Vagina (tissue), 2 donors: ENCODE measurements at places on chromosomes 16 and 17. TPM values are rescaled to one million over a fixed set of nuclear protein-coding genes. Genes with fewer than 3 reads are reported as not detected.
A peak's percentile ranks its signal among the peaks of the same experiment; 100 is the strongest.

KIF2B gene
- total RNA-seq = not detected

SLC35G6 gene
- not detected for total RNA-seq

ITFG1 gene
- total RNA-seq = 24.8 TPM

PRR15L gene
- 2.2 TPM for total RNA-seq

SLC22A31 gene
- not detected for total RNA-seq

LPCAT2 gene
- total RNA-seq = 11.3 TPM

CARD14 gene
- 30.0 TPM for total RNA-seq

TMEM88 gene
- total RNA-seq = 26.3 TPM

DNA sequence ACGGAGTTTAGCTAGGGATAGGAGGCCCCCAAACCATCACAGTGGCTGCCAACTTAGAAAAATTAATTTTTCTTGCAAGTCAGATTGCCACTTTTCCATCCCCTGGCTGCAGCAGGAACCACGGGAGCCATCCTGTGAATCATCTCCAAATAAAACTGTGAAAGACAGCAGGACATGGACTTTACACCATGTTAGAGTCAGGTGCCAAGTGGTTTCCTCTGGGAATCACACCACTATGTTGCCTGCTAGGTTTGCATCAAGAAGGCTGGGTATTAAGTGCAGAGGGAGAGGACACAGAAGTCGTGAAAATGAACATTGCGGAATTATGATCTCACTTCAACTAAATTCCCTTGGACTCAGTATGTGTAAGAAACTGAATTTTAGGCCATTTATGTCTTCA lies 471.3 kb upstream of the GOT2 start:
- no peak for DNase-seq

DNA sequence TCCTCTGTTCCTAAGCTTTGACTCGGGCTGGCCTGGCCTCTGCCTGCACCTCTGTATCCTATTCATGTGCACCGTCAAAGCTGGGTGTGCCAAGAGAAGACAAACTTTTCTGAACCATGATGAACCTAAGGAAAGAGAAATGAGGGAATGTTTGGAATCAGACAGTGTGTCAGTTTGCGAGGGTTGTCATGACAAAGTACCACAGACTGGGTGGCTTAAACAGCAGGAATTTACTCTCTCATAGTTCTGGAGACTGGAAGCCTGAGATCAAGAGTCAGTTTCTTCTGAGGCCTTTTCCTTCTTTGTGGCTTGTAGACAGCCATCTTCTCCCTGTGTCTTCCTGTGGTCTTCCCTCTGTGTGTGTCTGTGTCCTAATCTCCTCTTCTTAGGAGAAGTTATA lies 129.0 kb downstream of the KATNIP start:
- no peak for DNase-seq

DNA sequence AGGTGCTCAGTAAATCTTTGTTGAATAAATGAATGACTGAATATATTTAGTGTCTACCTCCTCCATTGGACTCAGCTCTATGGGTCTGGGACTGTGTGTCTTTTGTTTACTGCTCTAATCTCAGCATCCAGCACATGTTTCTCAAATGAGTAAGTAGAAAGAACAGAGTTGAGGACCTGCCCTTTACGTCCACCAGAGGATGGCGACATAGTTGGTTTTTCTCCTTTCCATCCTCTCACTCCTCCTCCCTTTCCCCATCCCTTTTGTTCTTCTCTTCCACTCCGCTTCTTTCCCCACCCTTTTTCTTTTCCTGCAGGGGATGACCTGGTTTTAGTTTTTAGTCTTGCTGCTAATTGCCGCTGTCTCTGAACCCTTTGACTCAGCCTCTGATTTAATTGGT lies 12.1 kb upstream of the CHP2 start:
- DNase-seq = no peak

GRCh38 chr17:3918372-3919122 lies 2.3 kb upstream of the P2RX1 start:
- DNase-seq = no peak

- DNase-seq = no peak
These were observed 365.4 kb downstream of the CDH13 start for GRCh38 chr16:82991966-82992675.

- no peak for DNase-seq
These were observed 213.9 kb downstream of the C16orf78 start for GRCh38 chr16:49587511-49587910.

DNA sequence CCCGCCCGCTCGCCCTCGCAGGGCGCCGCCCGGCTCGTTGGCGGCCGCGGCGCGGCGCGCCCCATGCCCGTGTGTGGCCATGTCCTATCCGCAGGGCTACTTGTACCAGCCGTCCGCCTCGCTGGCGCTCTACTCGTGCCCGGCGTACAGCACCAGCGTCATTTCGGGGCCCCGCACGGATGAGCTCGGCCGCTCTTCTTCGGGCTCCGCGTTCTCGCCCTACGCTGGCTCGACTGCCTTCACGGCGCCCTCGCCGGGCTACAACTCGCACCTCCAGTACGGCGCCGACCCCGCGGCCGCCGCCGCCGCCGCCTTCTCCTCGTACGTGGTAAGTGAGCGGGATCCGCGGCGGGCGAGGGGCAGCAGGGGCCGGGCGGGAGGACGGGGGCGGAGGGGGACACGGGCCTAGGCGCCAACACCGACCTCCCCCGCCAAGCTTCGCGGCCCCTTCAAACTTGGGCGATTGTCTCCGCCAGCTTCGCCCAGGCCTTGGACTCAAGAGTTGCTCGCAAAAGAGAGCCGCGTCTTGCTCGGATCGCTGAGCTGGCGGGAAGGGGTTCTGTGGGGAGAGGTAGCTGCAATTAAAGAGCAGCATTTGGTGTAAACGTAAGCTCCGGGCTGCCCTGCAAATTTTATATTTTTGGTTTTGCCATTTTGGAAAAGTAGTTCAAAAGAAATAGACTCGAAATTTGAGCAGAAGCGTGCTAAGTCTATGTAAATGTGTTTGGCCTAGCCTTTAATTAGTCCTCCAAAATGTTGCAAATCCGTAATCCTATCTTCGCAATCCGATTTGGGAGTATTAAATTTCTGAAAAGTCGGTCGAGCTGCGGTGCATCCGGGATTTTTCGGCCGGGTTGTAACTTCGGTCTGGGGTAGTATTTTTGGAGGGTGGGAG lies 702 bp downstream of the IRX5 start:
- DNase-seq = no peak

DNA sequence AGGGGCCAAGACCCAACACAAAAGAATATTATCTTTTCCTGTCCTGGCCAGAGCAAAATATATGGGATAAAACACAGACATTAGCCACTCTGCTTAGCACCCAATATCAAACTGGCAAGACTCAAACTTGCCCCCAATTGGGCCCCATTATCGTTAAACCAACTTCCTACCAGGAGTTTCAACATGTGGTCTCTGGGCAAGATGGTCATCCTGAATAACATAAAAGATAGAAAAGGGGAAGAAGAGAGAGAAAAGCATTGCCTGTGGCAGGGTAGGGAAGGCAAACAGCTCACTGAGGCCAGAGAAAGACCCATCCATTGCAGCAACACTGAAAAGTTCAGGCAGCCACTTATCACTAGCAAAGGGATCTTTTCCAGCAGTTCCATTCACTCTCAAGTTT lies 502.1 kb downstream of the KIF2B start:
- no peak for DNase-seq

DNA sequence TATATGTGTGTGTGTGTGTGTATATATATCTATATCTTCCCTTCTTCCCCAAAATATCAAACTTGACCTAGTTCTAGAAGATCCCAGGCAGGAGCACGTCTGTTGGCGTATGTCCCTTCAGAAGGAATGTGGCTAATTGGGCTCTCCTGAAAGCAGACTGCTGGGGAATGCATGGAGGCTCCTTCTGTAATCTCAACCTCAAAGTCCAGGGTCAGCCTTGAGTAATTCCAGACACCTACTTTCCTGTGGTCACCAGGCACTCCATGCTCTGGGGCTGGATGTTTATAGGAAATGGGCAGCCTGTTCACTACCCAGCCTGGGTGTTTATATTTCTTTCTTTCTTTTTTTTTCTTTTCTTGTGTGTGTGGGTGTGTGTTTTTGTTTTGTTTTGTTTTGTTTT lies 13.4 kb downstream of the BCO1 start:
- no peak for DNase-seq

DNA sequence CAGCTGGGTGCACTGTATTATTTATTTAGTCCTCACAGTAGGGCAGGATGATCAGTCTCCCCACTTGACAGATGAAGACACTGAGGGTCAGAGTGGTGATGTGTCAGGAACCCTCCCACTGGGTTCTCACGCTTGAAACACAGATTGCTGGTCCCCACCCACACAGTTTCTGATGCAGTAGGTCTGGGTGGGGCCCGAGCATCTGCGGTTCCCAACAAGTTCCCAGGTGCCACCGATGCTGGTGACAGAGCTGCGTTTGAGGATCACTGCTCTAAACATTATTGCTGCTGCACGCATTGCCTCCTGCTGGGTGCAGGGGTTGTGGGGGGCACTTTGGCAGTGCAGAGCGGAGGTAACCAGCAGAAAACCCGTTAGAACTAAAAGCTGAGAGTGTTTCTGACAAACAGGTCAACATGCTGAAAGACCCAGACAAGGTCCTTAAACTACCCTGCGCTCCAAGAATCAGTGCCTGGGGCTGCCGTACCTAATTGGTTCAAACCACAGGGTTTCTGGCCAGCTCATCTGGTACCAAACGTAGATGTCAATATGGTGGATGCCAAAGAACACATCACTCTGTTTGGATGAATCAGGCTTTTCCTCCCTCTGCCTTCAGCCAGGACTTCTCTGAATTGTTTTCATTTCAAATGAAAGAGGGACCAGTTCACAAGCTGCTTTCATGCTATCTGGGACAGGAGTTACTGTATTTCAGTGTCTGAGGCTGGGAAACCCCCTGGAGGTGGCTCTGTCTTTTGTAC lies 76.0 kb downstream of the ABCC1 start:
- no peak for DNase-seq

- DNase-seq = no peak
These were observed 50.8 kb upstream of the ENDOV start for GRCh38 chr17:80364091-80364691.

DNA sequence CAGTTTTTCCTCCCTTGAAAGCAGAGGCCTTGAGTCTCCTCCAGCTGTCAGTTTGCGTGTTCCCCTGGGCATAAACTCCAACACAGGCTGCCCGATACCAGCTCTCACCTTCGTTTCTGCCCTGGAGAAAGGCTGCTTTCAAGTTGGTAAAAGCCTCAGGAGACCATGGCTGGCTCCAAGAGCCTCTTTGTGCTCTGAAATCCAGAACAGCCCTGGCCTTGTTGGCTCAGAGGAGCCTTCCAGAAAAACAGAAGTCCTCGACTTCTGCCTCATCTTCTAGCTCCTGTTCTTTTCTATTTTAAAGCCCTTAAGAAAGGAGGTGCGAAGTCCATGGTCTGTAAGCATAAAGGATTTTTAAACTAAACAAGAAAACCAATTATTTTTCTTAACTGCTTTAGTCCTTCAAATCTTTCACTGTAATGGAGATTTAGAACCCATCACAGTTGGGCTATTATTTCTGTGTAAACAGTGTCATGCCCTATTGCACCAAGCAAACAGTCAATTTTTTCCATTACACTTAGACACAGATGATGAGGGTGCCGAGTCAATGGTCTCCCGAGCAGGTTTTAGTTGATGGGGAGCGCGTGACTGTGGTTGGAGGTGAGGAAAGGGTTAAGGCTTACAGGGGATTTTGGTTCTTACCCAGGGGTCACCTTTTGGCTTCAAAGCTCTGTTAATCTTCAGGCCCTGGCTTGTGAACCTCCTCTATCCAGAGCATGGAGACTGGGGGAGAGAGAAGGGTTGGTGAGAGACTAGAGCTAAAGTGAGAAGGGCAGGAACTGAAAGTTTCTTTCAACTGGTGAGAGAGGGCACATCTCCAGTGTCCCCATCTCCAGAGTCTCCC lies 212.8 kb downstream of the MSI2 start:
- DNase-seq = no peak

DNA sequence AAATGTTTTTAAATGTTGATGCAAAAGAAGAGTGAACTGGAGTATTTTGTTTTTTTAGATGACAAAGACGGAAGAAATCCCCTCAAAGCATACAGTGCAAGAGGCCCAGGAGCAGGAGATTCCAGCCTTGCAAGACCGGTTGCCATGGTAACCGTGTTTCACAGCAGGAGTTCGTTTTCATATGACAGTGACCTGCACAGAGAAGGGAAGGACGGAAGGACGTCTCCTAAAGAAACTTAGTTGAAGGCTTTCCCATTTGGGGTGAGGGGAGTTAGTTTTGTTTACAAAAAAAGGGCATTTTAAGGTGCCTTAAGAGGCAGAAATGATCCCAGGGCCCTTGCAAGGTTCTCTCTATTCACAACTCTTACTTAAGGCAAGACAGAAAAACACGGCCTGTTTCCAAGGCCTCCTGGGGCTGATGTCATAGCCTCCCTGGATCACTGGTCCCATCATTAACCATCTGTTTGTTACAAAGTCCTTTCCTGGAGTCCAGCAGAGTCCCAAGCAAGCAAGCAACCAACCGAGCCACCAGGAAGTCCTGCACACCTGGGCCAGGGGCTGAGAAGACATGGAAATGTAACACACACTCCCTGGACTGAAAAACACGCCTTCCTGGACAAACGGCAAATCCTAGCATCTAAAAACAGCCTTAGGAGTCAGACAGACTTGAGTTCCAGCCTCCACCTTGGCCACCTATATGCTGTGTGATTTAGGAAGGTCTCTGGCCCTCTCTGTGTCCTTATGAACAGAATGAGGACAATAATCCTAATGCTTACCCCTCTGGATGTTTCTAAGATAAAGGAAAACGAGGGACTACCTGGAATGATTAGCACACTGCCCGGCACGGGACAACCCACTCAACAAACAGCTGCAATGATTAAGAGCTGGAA lies 30.3 kb upstream of the RPH3AL start:
- no peak for DNase-seq

- DNase-seq = no peak
These were observed 241.3 kb upstream of the TBX2 start for GRCh38 chr17:61158376-61158775.

- DNase-seq = peak; percentile 58
These were observed 2282.1 kb downstream of the TP53TG3F start for GRCh38 chr16:35741546-35741945.

GRCh38 chr16:13070268-13070667 lies 168.9 kb downstream of the SHISA9 start:
- DNase-seq = no peak

- DNase-seq = no peak
These were observed 40.1 kb upstream of the RBBP6 start for GRCh38 chr16:24499193-24499814.

DNA sequence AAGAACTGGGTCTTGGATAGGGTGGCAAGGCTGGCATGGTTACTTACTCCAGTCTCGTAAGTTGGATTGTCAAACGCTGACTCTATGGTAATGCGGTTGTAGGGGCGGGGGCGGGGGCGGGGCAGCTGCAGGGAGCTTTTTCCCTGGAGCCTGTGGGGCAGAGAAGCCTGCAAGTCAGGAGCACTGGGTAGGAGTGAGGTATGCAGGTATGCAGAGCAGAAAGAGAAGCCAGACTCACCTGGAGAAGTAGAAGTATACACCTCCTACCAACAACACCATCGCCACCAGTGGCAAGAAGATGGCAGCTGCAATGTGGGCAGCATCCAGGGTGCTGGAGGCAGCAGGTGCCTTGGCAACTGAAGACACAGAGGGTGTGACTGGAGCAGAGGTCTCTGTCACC lies 4.8 kb upstream of the PHF12 start:
- no peak for DNase-seq
